Caudate nucleus (tissue), 63 donors: ENCODE measurements at places on chromosomes 11 and 22.
A peak's percentile ranks its signal among the peaks of the same experiment; 100 is the strongest.

- DNase-seq: no peak
Observed at GRCh38 chr11:8065031-8065430, 16.0 kb upstream of the TUB start.

DNA sequence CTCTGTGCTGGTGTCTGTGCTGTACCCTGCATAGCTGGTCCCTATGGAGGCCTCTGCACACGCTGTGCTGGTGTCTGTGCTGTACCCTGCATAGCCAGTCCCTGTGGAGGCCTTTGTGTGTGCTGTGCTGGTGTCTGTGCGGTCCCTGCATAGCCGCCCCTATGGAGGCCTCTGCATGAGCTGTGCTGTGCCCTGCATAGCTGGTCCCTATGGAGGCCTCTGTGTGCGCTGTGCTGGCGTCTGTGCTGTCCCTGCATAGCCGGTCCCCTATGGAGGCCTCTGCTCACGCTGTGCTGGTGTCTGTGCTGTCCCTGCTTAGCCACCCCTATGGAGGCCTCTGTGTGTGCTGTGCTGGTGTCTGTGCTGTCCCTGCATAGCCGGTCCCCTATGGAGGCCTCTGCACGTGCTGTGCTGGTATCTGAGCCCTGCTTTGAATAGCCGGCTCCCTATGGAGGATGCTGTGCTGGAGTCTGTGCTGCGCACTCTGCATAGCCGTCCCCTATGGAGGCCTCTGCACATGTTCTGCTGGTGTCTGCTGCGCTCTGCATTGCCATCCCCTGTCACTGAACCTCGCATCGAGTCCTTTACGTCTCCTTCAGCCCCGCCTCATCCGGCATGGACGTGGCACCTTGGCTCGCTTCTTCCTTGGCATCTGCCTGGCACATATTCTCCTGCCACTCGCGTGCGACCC, 6.2 kb downstream of the NADSYN1 start:
- DNase-seq: no peak

- no peak for DNase-seq
Observed at GRCh38 chr11:61855939-61856680, 28.0 kb downstream of the FADS2 start.

DNA sequence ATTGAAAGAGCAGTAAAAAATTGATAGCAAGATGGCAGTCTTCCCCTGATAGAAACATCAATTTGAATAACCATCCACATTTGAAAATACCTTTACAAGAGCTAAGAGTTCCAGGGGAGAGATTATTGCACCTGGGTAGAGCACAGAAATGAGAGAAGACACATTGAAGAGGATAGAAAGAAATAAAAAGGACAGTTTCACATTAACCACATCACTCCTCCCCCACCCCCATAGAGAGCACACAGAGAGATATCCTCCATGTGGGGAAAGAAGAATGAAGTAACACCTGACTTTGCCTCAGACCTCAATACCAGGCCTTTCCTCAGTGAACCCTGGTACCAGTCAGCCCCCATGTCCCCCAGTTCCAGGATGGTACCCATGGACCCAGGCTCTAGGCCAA, 486.7 kb downstream of the FAM181B start:
- DNase-seq: no peak

GRCh38 chr11:32334822-32335221, 100.5 kb downstream of the WT1 start:
- no peak for DNase-seq

DNA sequence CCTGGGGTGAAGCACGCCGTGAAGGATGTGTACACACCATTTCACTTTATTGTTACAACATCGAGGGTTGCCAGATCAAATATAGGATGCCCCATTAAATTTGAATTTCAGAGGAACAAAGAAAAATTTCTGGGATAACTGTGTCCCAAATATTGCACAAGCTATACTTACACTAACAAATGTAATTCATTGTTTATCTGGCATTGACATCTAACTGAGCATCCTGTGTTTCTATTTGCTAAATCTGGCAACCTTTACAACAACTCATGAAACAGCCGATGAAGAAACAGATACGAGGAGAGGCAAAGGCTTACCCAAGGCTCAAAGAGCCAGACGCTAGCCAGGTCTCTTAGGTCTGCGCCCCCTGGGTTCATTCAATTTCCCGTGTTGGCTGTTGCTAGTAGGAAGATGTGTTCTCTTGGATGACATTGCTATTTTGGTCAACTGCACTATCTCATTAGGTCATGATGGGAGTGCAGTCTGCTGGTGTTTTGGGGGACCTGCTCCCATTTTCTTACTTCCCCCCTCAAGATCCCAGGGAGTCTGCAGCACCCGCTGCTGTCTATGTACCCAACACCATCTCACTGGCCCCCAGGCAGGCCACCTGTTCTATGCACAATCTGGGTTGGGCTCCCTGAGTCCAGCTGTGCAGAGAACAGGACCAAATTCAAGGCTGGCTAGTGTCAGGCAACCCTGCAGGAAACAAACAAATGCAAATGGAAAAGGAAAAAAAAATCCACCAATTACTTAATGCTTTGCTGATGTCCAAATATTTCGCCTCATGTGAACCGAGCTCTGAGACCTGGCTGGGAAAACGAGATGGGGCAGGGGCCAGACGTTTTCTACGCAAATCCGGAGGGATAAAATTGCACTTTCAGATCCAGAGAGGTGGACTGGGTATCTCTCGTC, 560.9 kb downstream of the MIAT start:
- DNase-seq: no peak

GRCh38 chr11:50333861-50334260, 301.2 kb downstream of the OR4C45 start:
- no peak for DNase-seq

GRCh38 chr11:93577286-93577685, 34.1 kb upstream of the SMCO4 start:
- no peak for DNase-seq

- no peak for DNase-seq
Observed at GRCh38 chr11:44529895-44530412, 35.5 kb upstream of the CD82 start.

GRCh38 chr11:111209543-111210355, 35.8 kb upstream of the POU2AF2 start:
- DNase-seq: no peak

DNA sequence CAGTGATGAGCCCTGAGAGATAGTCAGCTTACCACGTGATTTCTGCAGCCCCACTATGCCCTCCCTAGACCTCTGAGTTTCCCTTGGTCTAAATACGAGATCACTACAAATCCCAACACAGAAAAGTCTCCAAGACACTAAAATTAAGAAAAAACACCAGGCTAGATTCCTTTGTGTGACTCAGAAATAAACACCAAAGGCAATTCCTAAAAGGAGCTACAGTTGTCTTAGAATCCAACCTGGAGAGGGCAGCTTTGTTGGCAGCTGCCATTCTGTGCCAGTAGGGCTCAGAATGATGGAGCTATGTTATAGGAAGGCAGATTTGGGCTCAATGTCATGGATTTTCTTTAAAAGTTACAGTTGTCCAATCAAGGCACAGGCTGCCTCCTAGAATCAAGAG, 37.1 kb upstream of the HMGXB4 start:
- DNase-seq: no peak

GRCh38 chr11:129895126-129896041, at the start of gene NFRKB:
TSS of gene NFRKB (minus strand) at chr11:129895578. CDS start at chr11:129892849, 2,729 bp downstream.
- DNase-seq: peak; percentile 77

DNA sequence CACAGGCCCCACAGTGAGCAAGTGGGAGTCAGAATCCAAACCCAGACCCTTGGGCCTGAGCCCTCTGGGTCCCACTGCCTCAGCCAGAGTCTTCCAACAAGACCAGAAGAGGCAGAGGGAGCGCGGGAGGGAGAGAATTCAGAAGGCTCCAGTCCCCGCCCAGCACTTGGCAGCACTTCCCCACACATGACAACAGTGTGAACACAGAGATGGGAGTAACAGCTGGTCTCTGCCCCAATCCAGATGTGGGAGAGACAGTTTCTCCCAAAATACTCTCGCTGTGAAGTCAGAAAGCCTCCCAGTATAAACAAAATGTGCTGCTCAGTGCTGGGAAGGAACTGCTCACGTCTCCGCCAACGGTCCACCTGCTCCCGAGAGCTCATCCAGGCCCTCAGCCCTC, 219.9 kb downstream of the MN1 start:
- peak; percentile 45 for DNase-seq

DNA sequence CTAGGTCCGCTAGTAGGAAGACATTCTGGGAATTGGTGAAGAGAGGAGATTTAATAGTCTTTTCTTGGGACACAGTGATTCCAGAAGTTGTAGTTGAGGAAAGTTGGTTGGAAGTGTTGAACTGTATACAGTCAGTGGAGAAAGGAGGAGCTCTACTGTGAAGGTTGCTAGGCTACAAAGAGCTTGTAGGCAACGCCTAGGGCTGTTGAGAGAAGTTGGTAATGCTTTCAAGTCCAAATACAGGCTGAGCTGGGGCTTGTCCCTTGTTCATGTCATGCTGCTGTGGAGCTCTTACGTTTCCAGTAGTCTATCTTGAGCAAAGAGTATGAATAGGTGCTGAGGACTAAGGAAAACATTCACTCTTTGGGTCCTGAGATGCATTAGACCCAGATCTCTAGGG, 1.1 kb downstream of the TBCEL start:
- no peak for DNase-seq

- no peak for DNase-seq
Observed at GRCh38 chr22:47251911-47252310, 489.5 kb downstream of the TBC1D22A start.

- no peak for DNase-seq
Observed at GRCh38 chr22:23077627-23078461, 7.5 kb downstream of the GNAZ start.

- no peak for DNase-seq
Observed at GRCh38 chr22:31867386-31868153, 76.8 kb upstream of the YWHAH start.

- DNase-seq: no peak
Observed at GRCh38 chr11:125593114-125593820, 615 bp downstream of the STT3A start.

DNA sequence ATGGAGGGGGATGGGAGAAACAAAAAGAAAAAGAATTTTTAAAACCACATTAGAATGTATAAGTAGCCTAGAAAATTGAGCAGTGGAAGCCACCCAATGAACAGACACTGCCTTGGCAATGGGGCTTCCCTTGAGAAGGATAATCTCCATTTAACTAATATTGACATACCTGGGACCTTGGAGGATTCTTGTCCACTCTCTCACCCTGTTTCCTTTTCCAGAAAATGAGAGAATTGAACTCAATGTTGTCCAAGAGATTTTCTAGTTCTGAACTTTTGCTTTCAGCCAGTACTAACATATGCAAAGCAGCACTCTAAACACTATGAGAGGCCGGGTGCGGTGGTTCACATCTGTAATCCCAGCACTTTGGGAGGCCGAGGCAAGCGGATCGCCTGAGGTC, 524 bp downstream of the MS4A8 start:
- DNase-seq: no peak

DNA sequence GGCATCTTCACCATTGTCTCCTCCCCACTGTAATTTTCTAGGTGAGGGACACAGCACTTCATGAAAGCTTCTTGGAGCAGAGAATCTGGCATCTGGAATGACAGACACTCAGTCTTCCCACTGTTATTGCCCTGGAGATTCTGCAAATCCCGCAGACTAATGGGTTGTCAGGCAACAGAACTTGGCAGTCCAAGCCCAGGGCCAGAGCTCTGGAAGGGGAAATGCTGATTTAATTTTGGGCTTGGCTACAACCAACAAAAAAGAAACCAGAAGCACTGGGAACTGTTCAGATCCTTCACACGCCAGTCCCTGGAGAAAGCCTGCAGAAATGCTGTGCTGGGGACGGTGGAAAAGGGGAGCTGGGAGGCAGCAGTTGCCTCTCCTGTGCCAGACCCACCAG, 71.5 kb upstream of the BID start:
- DNase-seq: peak; percentile 15

GRCh38 chr22:46062232-46062615, 85.3 kb upstream of the WNT7B start:
- no peak for DNase-seq

GRCh38 chr11:130118636-130119387, 40.8 kb upstream of the ST14 start:
- DNase-seq: no peak

DNA sequence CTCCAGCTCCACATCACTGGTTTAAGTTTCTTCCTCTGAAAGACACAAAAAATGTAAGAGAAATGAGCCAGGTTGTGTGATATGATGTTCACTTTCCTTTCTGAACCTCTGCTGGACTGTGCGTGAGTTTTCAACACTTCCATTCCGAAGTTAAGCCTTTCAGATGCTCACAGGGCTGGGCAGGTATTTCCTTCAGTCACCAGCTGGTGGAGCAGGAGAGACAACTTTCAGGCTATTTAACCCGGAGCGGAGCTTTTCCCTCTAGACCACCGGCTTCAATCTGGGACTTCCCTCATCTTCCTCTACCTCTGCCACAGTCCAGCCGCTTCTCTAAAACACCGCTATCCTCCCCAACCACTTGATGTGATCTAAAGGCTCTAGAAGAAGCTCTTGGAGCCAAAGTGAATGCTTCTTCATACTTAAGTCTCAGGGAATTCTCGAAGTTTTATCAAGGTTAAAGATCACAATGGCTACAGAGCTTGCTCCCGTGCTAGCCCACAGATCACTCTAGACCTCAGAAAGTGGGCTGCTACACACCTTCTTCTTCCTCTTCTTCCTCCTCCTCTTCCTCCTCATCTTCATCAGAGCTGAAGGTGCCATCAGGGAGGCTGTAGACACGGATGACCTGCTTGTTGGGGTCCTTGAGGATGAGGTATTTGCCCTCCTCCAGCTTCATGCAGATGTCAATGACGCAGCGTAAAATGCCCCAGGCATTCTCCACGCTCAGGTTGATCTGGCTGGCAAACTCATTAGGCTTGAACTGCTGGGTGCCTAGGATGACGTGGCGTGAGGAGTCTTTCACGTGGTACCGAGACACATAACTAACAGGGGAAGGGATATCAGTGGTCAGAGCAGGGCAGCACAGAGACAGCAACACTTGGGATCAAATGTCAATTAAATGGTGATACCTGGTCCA, 4.4 kb upstream of the FOXRED2 start:
- DNase-seq: no peak

- no peak for DNase-seq
Observed at GRCh38 chr11:119641983-119642745, 86.8 kb downstream of the NECTIN1 start.
